ENCODE measurements at places on chromosomes 12 and 14. TPM values are rescaled to one million over a fixed set of nuclear protein-coding genes. Genes with fewer than 3 reads are reported as not detected.
A peak's percentile ranks its signal among the peaks of the same experiment; 100 is the strongest.

GRCh38 chr12:89636052-89636775 lies 72.4 kb downstream of the ATP2B1 start:
- no peak for DNase-seq
- no peak overlapping the region for H3K27ac ChIP-seq
- H3K36me3 ChIP-seq: peaks cover 54% of the 10 kb centered on the region
- H3K4me3 ChIP-seq: no peak overlapping the region

GRCh38 chr14:93121030-93121834 lies 5.5 kb upstream of the ITPK1 start:
- H3K36me3 ChIP-seq: no peaks in the 10 kb centered on the region
- no peak overlapping the region for H3K27ac ChIP-seq
- H3K4me1 ChIP-seq: peaks cover 5% of the 10 kb centered on the region
- no peak overlapping the region for H3K4me3 ChIP-seq
- DNase-seq: no peak

DNA sequence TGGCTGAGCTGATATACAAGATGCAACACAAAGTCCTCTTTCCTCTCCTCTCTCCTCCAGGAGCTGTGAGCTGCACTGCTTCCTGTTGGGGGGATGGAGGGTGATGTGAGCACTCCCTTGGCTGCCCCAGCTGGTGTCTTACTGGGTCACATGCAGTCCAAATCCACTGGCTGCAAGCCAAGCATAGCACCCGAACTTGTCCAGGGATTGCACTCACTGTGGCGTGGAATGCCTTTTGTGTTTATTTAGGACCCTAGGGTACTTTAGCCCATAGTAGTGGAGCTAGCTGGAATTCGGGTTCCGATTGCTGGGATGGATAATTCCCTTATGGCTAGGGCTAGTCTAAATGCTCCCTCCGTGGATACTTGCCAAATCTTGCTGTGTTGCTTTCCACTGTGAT lies 424.9 kb upstream of the SYT1 start:
- H3K27ac ChIP-seq: no peak overlapping the region
- H3K27me3 ChIP-seq: no peaks in the 10 kb centered on the region
- no peak for DNase-seq
- H3K4me3 ChIP-seq: no peak overlapping the region

The SERPINA5 gene
- not detected for total RNA-seq

GRCh38 chr14:93892923-93893558 lies 34.1 kb upstream of the FAM181A start:
- peak; percentile 57 for DNase-seq
- no peaks in the 10 kb centered on the region for H3K4me1 ChIP-seq
- no peak overlapping the region for H3K27ac ChIP-seq
- peaks cover 7% of the 10 kb centered on the region for H3K27me3 ChIP-seq
- H3K4me3 ChIP-seq: no peak overlapping the region

The TMEM119 gene
- total RNA-seq: 5.9 TPM

- no peaks in the 10 kb centered on the region for H3K27me3 ChIP-seq
- no peak for DNase-seq
- no peak overlapping the region for H3K27ac ChIP-seq
- no peak overlapping the region for H3K4me3 ChIP-seq
- no peaks in the 10 kb centered on the region for H3K4me1 ChIP-seq
- no peaks in the 10 kb centered on the region for H3K36me3 ChIP-seq
These were observed 37.8 kb downstream of the ARF6 start for GRCh38 chr14:49930720-49931119.

GRCh38 chr12:101707131-101707782 lies 9.8 kb downstream of the CHPT1 start:
- H3K27ac ChIP-seq: no peak overlapping the region
- no peaks in the 10 kb centered on the region for H3K27me3 ChIP-seq
- no peaks in the 10 kb centered on the region for H3K4me1 ChIP-seq
- H3K4me3 ChIP-seq: no peak overlapping the region
- no peak for DNase-seq
- no peaks in the 10 kb centered on the region for H3K36me3 ChIP-seq

GRCh38 chr12:50927356-50927755 lies 25.0 kb upstream of the HIGD1C start:
- H3K36me3 ChIP-seq: no peaks in the 10 kb centered on the region
- H3K4me3 ChIP-seq: peak overlapping the region; percentile 93
- no peaks in the 10 kb centered on the region for H3K27me3 ChIP-seq
- H3K27ac ChIP-seq: no peak overlapping the region

- no peaks in the 10 kb centered on the region for H3K27me3 ChIP-seq
- no peaks in the 10 kb centered on the region for H3K4me1 ChIP-seq
- no peak overlapping the region for H3K27ac ChIP-seq
- no peak overlapping the region for H3K4me3 ChIP-seq
- no peak for DNase-seq
- no peaks in the 10 kb centered on the region for H3K36me3 ChIP-seq
These were observed 26.1 kb downstream of the FGD6 start for GRCh38 chr12:95191060-95191696.

GRCh38 chr14:69395929-69396328 lies 2.2 kb downstream of the ERH start:
- no peak overlapping the region for H3K27ac ChIP-seq
- DNase-seq: no peak
- peaks cover 81% of the 10 kb centered on the region for H3K4me1 ChIP-seq
- H3K4me3 ChIP-seq: no peak overlapping the region
- H3K36me3 ChIP-seq: peaks cover 47% of the 10 kb centered on the region
- H3K27me3 ChIP-seq: no peaks in the 10 kb centered on the region

- DNase-seq: no peak
- no peak overlapping the region for H3K4me3 ChIP-seq
- peaks cover 60% of the 10 kb centered on the region for H3K4me1 ChIP-seq
- no peaks in the 10 kb centered on the region for H3K36me3 ChIP-seq
These were observed 34.9 kb downstream of the SH2B3 start for GRCh38 chr12:111440631-111441030.

DNA sequence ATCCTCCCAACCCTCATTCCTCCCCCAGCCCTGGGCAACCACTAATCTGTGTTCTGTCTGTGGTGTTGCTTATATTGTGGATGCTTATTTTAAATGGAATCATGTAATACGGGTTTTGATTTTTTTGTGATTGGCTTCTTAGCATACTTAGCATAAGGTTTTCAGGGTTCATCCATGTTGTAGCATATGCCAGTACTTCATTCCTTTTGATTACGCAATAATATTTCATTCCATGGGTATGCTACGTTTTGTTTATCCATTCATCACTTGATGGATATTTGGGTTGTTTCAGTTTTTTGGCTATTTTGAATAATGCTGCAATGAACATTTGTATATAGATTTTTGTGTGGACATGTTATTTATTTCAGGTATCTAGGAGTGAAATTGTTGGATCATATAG lies 82.9 kb downstream of the TSPAN9 start:
- H3K27me3 ChIP-seq: no peaks in the 10 kb centered on the region
- H3K4me1 ChIP-seq: no peaks in the 10 kb centered on the region
- H3K36me3 ChIP-seq: no peaks in the 10 kb centered on the region
- no peak for DNase-seq
- no peak overlapping the region for H3K27ac ChIP-seq

GRCh38 chr12:2756756-2757155 lies 38.0 kb upstream of the FKBP4 start:
- no peak overlapping the region for H3K27ac ChIP-seq
- H3K4me1 ChIP-seq: no peaks in the 10 kb centered on the region
- H3K36me3 ChIP-seq: no peaks in the 10 kb centered on the region
- H3K27me3 ChIP-seq: peaks cover 4% of the 10 kb centered on the region

DNA sequence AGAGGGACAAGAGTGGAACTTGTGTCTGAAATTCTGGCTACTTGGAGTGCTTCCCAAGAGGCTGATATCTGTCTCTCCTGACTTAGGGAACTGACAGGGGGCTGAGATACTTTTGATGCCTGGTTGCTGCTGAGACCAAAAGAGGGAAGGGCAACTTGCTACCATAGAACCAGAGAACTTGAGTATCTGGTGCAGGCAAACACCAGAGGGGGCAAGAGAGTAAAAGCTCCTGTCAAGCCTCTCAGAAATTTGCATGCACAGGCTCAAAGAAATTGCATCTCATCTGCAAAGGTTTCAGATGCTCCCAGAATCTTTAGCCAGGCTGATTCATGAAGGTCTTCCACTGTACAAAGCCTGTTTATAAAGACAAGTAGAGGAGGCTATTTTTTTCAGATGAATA lies 391.3 kb upstream of the FOXG1 start:
- H3K36me3 ChIP-seq: no peaks in the 10 kb centered on the region
- no peaks in the 10 kb centered on the region for H3K4me1 ChIP-seq
- no peak overlapping the region for H3K27ac ChIP-seq
- no peak overlapping the region for H3K4me3 ChIP-seq

GRCh38 chr14:42047421-42048055 lies 440.9 kb downstream of the LRFN5 start:
- no peaks in the 10 kb centered on the region for H3K36me3 ChIP-seq
- H3K27ac ChIP-seq: no peak overlapping the region
- H3K27me3 ChIP-seq: no peaks in the 10 kb centered on the region
- H3K4me3 ChIP-seq: no peak overlapping the region

DNA sequence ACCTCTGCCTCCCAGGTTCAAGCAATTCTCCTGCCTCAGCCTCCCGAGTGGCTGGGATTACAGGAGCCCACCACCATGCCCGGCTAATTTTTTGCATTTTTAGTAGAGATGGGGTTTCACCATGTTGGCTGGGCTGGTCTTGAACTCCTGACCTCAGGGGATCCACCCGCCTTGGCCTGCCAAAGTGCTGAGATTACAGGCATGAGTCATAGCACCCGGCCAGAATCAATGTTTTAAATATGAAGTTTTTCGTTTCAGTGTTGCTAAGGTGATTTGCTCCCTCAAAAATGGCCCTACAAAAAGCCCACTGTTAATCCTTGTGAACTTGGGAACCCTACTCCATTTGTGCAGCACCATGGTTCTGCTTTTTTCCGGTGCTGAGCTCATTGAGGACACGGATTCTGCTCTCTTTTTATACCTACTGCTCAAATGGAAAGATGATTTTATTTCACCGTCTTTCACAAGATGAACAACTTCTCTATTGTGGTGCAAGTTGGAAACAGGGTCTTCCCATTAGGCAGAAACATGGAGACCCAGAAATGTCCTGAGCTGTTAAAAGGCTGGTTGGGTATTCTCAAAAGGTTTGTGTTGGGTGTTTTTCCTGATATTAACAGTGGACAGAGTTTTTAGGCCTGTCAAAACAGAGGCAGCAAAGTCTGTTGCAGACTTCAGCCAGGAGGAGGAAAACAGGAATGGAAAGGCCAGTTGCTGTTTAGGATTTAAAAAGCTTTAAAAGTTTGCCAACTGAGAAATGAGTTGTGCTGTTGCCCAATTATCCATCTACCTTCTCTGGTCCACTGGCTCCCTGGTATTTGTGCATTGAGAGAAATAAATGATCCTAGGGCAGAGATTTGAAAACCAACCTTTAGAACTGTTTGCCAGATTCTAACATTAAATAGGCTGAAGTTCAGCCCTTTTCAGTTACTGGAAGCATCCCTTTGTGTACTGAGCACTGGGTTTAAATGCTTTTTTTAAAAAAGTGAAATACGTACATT lies 85.8 kb downstream of the ATP23 start:
- H3K27me3 ChIP-seq: no peaks in the 10 kb centered on the region
- H3K4me3 ChIP-seq: no peak overlapping the region
- no peak overlapping the region for H3K27ac ChIP-seq
- DNase-seq: no peak

The KRT73 gene
- 1.0 TPM for total RNA-seq

The PLBD1 gene
- total RNA-seq: not detected

The SIX6 gene
- total RNA-seq: not detected

DNA sequence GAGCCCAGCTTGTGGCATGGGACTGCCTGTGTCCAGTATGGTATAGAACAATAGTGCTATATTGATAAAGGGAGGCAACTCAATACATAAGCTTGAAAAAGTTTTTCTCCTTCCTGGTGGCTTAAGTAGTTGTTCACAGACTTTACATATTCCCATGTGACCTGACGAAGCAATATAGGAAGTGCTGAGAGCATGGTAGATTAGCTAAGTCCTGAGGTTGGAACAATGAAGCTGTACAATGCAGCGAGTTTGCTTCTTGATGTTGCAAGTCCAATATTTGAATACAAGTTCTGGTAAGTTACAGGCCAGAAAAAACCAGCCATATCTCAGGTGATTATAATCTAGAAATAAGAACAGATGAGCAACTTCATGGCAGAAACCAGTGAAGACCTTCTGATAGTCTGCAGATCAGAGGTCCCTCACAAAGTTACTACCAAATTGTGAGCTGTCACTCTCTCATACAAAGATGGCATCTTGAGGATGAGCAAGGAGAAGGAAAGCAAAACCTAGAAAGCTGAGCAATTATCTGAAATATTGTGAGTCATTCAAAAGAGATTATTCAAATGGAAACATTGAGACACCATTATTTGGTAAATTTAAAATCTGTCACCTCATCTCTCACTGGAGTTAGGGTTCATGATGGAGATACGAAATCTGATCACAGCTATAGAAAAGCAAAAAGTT lies 72.9 kb upstream of the BTG1 start:
- no peaks in the 10 kb centered on the region for H3K27me3 ChIP-seq
- peak overlapping the region; percentile 11 for H3K4me3 ChIP-seq
- no peaks in the 10 kb centered on the region for H3K4me1 ChIP-seq

DNA sequence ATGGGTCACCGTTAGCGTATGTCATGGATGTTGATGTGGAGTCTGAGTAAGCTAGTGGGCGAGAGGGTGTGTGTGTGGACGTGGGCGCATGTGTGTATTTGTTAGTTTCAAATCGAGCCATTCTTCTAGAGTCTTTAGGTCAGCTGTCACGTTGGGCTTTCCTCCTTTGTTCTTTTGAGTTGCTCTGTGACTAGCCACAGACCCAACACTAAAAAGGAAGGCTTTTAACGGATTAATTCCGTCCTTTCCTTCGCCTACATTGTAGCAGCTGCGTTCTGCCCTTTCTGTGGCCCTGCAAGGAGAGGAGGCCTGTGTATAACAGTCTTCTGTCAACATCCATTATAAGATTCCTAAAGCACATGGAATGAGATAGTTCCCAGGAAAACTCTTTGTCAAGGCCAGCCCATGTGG lies 117.2 kb upstream of the DNM1L start:
- no peaks in the 10 kb centered on the region for H3K4me1 ChIP-seq
- DNase-seq: no peak
- H3K36me3 ChIP-seq: no peaks in the 10 kb centered on the region
- H3K27ac ChIP-seq: no peak overlapping the region

- no peak overlapping the region for H3K4me3 ChIP-seq
- no peaks in the 10 kb centered on the region for H3K4me1 ChIP-seq
- no peak for DNase-seq
- H3K36me3 ChIP-seq: no peaks in the 10 kb centered on the region
These were observed 197.6 kb downstream of the PHETA1 start for GRCh38 chr12:111171345-111171744.

DNA sequence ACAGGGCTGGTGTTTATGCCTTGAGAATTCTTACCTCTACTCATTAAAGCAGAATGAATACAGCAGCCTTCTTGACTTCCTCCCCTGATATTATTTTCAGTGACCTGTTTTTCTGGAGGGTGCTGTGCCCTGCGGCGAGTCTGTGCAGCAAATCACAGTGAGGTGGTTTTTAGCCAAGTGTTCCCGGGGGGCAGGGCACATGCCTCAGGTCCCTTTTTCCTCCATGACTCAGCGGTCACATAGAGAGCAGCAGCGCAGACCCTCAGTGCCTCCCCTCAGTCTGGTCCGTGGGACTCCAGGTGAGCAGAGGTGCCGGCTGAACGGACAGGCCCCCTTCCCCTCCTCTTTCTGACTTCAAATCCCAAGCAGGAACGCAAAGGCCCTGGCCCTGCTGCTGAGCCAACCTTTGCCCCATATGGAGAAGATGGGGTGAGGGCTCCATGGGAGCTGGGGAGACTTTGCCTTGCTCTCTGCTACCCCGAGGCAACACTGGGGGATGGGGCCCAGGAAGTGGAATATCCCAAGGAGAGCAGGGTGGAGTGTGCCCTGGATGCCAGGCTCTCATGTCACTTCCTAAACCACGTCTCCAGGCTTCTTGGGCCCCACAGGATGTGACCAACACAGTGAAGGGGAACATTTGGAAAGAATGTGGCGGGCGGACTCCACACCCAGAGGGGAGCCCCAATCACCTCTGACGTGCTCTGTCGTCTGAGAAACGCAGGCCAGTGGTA lies 90.0 kb downstream of the DHRS2 start:
- no peaks in the 10 kb centered on the region for H3K27me3 ChIP-seq
- no peak overlapping the region for H3K4me3 ChIP-seq
- DNase-seq: no peak
- no peaks in the 10 kb centered on the region for H3K36me3 ChIP-seq
- H3K27ac ChIP-seq: no peak overlapping the region
